ENCODE measurements at places on chromosomes 3 and 15.

GRCh38 chr15:37138591-37139215 is 38.4 kb upstream of the MEIS2 start:
- H3K36me3 ChIP-seq: no peaks in the 10 kb centered on the region
- no peak for DNase-seq
- H3K4me1 ChIP-seq: no peaks in the 10 kb centered on the region
- no peak overlapping the region for H3K27ac ChIP-seq
- H3K27me3 ChIP-seq: no peaks in the 10 kb centered on the region

DNA sequence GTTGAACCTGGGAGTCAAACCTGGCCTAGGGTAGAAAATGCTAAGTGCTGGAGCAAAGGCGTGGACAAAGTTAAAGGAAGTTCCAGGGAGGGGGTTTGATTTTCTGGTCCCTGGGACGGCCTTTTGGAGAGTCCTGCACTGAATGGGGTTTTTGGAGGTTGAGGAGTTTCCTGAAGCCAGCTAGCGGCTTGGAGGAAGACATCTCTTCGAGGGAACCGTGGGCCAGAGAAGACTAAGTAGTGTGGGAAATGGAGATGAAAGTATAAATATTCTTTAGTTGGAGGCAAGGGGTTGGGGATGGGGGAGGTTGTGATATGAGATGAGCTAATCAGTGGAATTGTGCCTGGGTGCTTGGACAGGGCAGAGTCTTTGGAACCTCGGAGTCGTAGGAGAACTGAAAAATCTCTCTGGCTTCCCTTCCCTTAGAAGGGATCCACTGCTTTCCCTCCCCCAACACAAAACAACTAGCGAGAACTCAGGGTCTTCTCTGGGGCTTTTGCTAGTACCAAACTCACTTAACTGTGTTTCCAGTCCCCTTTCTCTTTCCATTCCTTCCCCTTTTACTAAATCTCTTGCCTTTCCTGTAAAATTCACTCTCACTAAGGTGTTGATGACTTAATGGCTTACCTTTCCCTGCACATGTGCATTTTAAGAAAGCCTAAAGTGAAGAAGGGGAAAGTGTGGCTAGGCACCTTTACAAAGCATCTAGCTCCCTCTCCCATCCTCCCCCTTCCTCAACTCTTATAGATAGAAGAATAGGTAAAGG is 1.0 kb downstream of the LPP start:
- no peak for DNase-seq
- peak overlapping the region; percentile 63 for H3K4me3 ChIP-seq

DNA sequence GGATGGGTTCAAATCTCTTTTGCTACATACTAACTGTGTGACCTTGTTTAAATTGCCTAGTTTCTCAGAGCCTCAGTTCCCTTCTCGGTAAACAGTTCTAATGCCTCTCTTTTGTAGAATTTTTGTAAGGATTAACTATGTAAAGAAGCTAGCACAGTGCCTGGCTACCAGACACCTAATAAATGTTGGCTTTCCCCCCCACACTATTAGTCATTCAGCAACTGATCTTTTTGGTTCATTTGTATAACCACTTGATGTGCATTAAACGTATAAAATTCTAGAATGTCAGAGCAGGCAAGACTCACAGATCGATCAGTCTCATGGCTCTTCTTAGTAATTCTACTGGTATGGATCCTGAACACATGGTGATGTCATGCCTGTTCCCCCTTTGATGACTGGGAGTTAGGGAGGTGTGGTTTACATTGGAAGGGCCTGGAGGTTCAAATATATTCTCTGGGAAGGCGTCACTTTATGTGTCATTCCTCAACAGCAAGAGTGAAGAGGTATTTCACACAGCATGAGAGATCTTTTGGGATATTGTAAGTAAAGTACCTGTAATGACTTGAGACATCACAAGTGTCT is 6.5 kb downstream of the TAGLN3 start:
- DNase-seq: no peak
- H3K27ac ChIP-seq: no peak overlapping the region
- H3K4me3 ChIP-seq: no peak overlapping the region
- H3K36me3 ChIP-seq: no peaks in the 10 kb centered on the region
- no peaks in the 10 kb centered on the region for H3K27me3 ChIP-seq

DNA sequence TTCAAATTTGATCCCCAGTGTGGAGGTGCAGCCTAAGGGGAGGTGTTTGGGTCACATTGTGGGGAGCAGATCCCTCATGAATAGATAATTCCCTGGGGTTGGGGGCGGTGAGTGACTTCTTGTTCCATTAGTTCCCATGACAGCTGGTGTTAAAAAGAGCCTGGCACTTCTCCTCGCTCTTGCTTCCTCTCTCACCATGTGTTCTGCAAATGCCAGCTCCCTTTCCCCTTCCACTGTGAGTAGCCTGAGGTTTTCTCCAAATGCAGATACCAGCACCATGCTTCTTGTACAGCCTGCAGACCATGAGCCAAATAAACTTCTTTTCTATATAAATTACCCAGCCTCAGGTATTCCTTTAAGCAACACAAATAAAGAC is 23.1 kb downstream of the RIOX2 start:
- H3K4me1 ChIP-seq: peaks cover 11% of the 10 kb centered on the region
- H3K27me3 ChIP-seq: no peaks in the 10 kb centered on the region
- no peak overlapping the region for H3K27ac ChIP-seq
- H3K4me3 ChIP-seq: no peak overlapping the region
- peaks cover 59% of the 10 kb centered on the region for H3K36me3 ChIP-seq

GRCh38 chr3:57354768-57355167 is 62.3 kb upstream of the ASB14 start:
- H3K36me3 ChIP-seq: no peaks in the 10 kb centered on the region
- no peaks in the 10 kb centered on the region for H3K4me1 ChIP-seq
- no peak overlapping the region for H3K4me3 ChIP-seq
- no peak for DNase-seq
- H3K27ac ChIP-seq: no peak overlapping the region

- H3K4me3 ChIP-seq: peak overlapping the region; percentile 50
- no peak overlapping the region for H3K27ac ChIP-seq
- DNase-seq: no peak
- no peaks in the 10 kb centered on the region for H3K27me3 ChIP-seq
- H3K4me1 ChIP-seq: peaks cover 17% of the 10 kb centered on the region
- no peaks in the 10 kb centered on the region for H3K36me3 ChIP-seq
Measured at GRCh38 chr3:174440253-174440701, 418.9 kb upstream of the NAALADL2 start.

- H3K4me1 ChIP-seq: no peaks in the 10 kb centered on the region
- H3K4me3 ChIP-seq: no peak overlapping the region
- H3K27ac ChIP-seq: no peak overlapping the region
- no peak for DNase-seq
- no peaks in the 10 kb centered on the region for H3K27me3 ChIP-seq
- no peaks in the 10 kb centered on the region for H3K36me3 ChIP-seq
Measured at GRCh38 chr3:193842029-193842798, 249.2 kb downstream of the OPA1 start.

DNA sequence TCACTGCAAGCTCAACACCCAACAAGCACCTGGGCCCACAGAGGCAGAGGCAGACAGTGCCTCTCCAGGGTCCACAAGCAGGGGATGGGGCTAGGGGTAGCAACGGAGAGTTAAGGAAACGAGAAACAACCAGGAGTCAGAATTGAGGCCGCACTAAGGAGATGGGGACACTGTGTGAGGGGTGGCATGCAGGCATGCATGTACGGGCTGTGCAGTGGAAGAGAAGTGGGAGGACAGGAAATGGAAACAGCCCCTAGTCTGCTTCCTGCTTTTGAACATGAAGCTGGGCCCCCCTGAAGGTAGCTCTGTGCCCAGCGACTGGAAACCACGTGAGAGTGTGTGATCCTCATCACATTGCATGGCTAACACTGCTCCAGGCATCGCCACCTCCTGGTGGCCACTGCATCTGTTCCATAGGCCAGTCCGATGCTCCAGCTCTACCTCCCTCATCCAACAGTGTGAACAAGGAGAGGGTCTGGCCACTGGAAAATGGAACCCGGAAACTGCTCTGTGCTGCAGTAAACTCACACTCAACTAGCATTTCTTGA is 44.0 kb downstream of the XXYLT1 start:
- H3K27me3 ChIP-seq: no peaks in the 10 kb centered on the region
- H3K4me1 ChIP-seq: peaks cover 22% of the 10 kb centered on the region
- H3K36me3 ChIP-seq: no peaks in the 10 kb centered on the region

GRCh38 chr3:56930706-56931105 is 129.0 kb upstream of the ARHGEF3 start:
- peaks cover 24% of the 10 kb centered on the region for H3K4me1 ChIP-seq
- H3K4me3 ChIP-seq: no peak overlapping the region
- no peak for DNase-seq
- H3K27ac ChIP-seq: no peak overlapping the region

- H3K36me3 ChIP-seq: no peaks in the 10 kb centered on the region
- no peak for DNase-seq
- no peak overlapping the region for H3K4me3 ChIP-seq
- H3K4me1 ChIP-seq: peaks cover 77% of the 10 kb centered on the region
- H3K27ac ChIP-seq: no peak overlapping the region
Measured at GRCh38 chr3:5136211-5136918, 14.3 kb downstream of the ARL8B start.

- peak overlapping the region; percentile 78 for H3K27ac ChIP-seq
- no peak overlapping the region for H3K4me3 ChIP-seq
- H3K27me3 ChIP-seq: no peaks in the 10 kb centered on the region
- peaks cover 14% of the 10 kb centered on the region for H3K4me1 ChIP-seq
- DNase-seq: no peak
- H3K36me3 ChIP-seq: no peaks in the 10 kb centered on the region
Measured at GRCh38 chr3:152331998-152332397, 63.3 kb downstream of the MBNL1 start.

DNA sequence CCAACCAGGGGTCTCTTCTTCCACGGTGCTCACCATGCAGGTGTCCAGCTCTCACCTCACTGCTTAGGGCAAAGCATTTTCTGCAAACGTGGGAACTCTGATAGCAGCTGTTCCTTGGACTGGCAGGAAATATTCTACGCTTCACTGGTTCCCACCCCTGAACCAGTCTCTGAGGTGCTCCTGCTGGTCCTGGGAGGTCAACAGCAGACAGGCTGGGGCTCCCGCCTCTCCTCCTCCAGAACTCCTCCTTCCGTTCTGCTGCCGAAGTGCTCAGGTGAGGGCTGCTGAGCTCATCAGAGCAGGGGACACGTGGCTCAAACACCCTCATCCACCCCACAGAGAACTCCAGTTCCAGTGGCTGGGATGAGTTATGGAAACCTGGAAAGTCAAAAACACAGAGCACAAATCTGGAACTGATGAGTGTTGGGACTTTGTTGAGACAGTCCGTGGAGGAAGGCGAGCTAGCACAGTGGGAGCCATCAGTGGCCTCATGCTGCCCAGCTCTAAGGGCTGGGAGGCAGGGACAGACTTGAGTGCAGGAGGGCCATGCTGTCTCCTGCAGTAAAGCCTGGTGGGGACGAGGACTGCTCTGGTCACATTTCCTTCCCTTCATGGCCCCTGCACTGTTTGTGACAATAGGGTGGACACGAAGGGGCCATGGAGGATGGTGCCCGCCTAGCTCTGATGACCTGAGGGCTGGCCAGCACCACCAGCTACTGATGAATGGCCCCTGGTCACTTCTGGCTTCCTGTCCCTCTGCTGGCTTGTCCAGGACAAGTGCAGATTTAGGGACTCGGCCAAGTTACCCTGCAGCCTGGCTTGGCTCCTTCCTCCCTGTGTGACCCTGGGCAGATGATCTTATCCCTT is 137.8 kb downstream of the KLF13 start:
- H3K4me1 ChIP-seq: no peaks in the 10 kb centered on the region
- no peak overlapping the region for H3K27ac ChIP-seq
- H3K27me3 ChIP-seq: no peaks in the 10 kb centered on the region
- no peak for DNase-seq
- H3K4me3 ChIP-seq: no peak overlapping the region
- no peaks in the 10 kb centered on the region for H3K36me3 ChIP-seq

DNA sequence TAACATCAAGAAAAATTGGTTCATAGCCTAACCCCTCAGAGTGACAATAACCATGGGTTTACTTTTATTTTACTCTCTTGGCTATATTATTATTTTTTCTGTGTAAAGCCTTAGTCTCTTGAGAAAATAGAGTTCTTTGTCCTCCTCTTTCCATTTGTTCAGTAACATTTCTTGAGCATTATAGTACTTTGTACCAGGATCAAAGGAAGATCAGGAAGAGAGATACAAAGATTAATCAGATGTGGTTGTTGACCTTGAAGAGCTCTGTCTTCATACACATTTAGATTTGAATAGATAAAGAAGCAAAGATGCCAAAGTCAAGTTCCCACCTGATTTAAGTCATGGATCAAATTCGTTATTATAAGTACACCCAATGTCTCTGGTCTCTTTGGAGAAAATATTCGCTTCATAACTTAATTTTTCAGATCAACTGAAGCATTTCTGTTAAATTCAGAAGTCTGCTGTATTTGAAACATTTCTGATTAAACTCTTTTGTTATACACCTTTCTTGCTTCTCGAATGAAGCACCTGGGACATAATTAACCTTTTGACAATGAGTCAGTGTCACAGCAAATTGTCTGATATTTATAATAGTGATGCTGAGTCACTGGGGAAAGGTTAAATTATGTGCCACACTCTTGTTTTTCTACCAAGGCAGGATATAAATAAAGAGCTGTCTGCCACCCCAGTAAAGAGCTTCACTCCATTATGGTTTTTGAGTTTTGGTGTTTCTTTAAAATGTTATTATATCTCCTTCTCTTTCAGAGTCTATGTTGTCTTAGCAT is 100.2 kb downstream of the GHSR start:
- H3K4me1 ChIP-seq: peaks cover 15% of the 10 kb centered on the region
- H3K4me3 ChIP-seq: no peak overlapping the region
- H3K27ac ChIP-seq: peak overlapping the region; percentile 48
- H3K27me3 ChIP-seq: no peaks in the 10 kb centered on the region
- H3K36me3 ChIP-seq: no peaks in the 10 kb centered on the region

GRCh38 chr15:41024885-41025284 is 71.6 kb downstream of the CHAC1 start:
- no peak overlapping the region for H3K4me3 ChIP-seq
- H3K27ac ChIP-seq: peak overlapping the region; percentile 27
- no peaks in the 10 kb centered on the region for H3K4me1 ChIP-seq
- H3K36me3 ChIP-seq: no peaks in the 10 kb centered on the region

DNA sequence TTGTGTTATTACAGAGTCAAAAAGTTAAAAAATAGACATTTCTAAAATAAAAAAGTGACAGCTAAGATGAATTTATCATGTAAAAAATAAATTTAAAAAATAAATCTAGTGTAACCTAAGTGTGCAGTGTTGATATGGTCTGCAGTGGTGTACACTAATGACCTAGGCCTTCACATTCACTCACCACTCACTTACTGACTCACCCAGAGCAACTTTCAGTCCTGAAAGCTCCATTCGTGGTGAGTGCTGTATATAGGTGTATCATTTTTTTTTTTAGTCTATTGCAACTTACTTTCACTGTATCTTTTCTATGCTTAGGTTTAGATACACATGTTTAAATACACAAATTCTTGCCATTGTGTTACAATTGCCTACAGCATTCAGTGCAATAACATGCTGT is 459.4 kb upstream of the ROBO1 start:
- DNase-seq: no peak
- H3K27me3 ChIP-seq: no peaks in the 10 kb centered on the region
- H3K4me3 ChIP-seq: no peak overlapping the region
- no peak overlapping the region for H3K27ac ChIP-seq
- no peaks in the 10 kb centered on the region for H3K4me1 ChIP-seq

- H3K27ac ChIP-seq: no peak overlapping the region
- no peaks in the 10 kb centered on the region for H3K27me3 ChIP-seq
- no peak overlapping the region for H3K4me3 ChIP-seq
- DNase-seq: peak; percentile 80
- peaks cover 5% of the 10 kb centered on the region for H3K4me1 ChIP-seq
- peaks cover 11% of the 10 kb centered on the region for H3K36me3 ChIP-seq
Measured at GRCh38 chr3:53821631-53822121, 24.5 kb downstream of the CHDH start.

Data from adrenal gland (tissue), 19 donors.